ENCODE measurements at places on chromosomes 1 and 21.

- DNase-seq, result no peak
These were observed 929 bp upstream of the FOXJ3 start for GRCh38 chr1:42335809-42336518.

DNA sequence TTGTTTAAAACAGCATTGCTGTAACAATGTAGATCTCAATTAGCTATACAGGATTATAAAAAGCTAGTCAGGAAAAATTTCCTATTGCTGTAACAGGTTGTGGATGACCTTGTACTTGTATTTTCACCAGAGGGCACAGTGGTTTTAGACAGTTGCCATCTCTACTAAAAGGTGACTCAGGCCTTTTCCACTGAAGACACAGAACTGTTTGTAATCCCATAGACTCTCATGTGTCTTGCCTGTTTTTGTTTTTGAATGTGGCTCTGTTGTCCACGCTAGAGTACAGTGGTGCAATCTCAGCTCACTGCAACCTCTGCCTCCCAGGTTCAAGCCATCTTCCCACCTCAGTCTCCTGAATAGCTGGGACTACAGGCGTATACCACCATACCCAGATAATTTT lies 5.9 kb downstream of the MTFR1L start:
- no peak for DNase-seq

DNA sequence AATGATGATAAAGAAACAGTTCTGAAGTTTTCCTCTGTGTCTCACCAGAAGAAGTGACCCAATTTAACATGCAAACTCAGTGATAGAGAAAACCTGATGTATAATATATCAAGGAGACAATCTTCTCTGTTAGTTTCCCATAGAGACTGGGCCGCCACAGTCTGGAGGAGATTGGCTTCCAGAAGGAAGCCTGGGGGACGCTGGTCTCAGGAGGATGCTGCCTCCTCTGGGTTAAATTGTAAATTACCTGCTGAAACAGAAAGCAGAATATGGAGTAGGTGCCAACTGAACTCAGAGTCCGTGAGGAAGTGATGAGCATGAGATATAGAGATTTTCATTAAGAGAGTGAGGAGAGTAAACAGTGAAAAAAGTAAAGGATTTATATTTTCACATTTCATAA lies 15.8 kb downstream of the OR14I1 start:
- DNase-seq, result no peak

DNA sequence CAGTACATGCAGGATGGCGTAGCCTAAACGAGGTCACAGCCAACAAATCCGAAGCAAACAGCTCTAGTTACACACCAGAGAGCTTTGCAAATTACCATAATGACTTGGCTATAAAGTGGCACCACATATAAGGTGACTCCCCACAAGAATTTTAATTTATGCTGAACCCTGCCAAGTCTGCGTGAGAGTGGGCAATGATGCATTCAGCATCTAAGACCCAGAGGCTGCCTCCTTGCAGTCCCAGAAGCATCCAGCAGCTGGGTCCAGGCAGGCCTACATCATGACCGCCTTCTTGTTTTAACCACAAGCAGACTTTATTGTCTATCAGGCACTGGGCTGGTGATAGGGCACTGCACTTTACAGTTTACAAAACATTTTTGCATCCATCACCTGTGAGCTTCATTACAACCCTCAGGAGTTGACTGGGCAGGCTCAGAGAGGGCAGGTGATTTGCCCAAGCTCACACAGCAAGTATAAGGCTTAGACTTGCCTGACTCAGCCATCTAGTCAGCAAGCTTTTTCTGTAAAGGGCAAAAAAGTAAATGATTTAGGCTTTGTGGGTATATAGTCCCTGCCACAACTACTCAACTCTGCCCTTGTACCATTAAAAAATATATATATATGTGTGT lies 134.6 kb downstream of the GLIS1 start:
- no peak for DNase-seq

DNA sequence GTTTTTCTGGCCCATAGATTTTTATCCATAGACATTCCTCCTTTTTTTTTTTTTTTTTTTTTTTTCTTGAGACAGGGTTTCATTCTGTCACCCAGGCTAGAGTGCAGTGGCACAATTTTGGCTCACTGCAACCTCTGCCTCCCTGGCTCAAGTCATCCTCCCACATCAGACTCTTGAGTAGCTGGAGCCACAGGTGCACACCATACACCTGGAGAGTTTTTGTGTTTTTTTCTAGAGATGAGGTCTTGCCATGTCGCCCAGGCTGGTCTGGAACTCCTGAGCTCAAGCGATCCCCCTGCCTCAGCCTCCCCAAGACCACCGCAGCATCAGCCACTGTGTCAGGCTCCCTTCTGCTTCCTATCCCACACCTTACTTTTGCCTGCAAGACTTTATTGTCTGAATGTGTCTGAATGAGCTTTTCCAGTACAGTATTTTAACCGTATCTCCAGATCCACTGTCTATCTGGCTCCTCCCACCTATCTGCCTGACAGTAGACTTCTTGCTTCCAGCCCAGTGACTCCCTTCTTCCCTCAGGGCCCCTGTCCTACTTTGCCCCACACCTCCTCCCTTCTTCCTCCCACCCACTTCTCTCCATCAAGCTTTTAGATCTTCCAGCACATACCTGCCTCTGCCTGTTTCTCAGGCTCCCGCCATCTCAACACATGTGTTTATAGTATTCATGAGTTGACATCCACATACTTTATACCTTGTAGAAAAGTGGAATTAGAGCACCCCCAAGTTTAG lies 6.1 kb downstream of the C1orf21 start:
- no peak for DNase-seq

GRCh38 chr1:156394082-156394481 lies 25.1 kb downstream of the RHBG start:
- no peak for DNase-seq

DNA sequence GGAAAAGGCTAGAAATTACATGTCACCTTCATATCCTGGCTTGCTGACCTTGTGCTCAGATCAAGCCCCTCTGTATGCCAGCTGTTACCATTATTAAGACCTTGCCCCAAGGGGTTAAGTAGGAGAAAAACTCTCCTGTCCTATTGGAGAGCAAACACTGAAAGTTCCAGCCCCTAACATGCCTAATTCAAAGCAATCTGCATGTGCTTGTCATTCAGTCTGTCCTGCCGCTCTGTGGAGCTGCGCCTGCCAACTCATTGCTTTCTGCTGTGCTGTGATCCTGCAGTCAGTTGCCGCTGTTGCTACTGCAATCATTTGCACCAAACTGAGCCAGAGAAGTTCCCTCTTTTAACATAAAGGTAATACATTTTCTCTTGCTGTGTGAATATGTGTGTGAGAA lies 113.4 kb downstream of the DISP1 start:
- DNase-seq, result no peak

- DNase-seq, result no peak
These were observed 1.1 kb downstream of the KCND3 start for GRCh38 chr1:111988377-111988742.

DNA sequence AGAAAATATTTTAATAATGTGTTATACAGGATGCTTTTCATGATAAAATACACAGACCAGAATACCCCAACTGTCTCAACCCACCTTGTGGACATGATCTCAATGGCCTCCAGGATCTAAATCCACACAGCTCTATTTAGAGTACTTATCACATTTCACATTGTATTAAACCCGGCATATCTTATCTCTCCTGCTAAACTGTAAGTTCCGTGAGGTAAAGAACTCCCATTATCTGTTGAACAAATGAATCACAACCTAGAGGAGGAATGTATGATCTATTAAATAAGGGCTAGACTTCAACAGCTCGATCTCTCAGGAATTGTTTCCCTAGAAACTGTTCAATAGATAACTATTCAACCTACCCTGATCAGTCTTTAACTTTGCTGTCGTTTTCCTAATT lies 6.9 kb downstream of the ETV3 start:
- no peak for DNase-seq

DNA sequence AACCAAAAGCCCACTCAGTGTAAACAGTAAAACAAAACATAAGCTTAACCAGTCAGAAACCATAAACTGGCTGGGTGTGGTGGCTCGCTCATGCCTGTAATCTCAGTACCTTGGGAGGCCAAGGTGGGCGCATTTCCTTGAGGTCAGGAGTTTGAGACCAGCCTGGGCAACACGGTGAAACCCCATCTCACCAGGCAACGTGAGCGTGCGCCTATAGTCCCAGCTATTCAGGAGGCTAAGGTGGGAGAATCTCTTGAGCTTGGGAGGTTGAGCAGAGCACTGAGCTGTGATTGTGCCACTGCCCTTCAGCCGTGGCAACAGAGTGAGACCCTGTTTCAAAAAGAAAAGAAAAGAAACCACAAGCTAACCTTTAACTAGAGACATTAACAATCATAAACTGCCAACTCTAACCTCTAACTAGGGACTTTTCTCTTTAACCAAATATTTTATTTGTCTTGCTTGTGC lies 13.1 kb upstream of the PRRC2C start:
- DNase-seq, result no peak

- DNase-seq, result no peak
These were observed 75.0 kb upstream of the PKN2 start for GRCh38 chr1:88609051-88609450.

DNA sequence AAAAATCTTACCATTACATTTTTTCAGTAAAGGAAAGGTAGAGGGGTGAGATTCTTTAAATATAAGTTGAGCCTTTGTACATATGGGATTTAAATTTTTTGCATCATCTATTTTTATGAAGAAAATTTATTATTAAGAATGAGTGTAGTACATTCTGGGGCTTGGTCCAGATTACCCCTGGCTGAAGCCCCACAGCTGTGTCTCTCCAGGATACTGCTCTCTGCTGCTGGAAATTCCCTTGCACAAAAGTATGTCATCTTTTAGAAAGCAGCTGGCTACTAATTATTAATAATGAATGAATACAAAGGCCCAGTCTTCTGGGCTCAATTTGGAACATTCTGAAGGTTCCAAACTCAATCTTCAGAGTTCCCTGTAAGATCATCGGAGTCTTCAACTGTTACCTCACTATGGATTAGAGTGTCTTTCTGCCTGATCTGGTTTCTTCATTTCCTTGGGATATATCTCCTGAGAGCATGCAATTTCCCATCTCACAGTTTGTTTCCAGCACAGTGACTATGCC lies 428.6 kb upstream of the BRINP3 start:
- DNase-seq, result no peak

DNA sequence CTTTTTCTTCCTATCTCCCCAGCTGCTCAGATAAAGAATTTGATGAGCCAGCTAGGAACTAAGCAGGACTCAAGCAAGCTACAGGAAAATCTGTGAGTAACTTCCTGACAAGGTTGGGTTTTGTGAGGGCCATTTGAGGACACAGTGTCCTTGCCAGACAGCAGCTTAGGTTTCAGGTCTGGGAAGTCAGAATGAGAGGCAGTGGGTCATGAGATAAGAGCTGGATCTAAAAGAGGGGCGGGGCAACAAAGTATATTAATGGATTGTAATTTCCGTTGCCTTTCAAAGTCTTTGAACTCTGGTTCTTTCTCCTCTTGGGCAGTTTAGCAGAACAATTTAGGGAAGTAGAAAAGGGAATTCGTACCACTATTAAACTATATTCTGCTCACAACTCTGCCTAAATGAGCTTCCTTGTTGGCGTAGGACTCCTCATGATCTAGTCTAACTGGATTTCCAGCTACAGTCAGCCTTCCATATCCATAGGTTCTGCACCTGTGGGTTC lies 16.6 kb downstream of the STX12 start:
- DNase-seq, result no peak

GRCh38 chr1:21852282-21853130 lies 40.4 kb downstream of the LDLRAD2 start:
- DNase-seq, result no peak

- no peak for DNase-seq
These were observed 107.2 kb downstream of the DNM3 start for GRCh38 chr1:171948511-171948910.

DNA sequence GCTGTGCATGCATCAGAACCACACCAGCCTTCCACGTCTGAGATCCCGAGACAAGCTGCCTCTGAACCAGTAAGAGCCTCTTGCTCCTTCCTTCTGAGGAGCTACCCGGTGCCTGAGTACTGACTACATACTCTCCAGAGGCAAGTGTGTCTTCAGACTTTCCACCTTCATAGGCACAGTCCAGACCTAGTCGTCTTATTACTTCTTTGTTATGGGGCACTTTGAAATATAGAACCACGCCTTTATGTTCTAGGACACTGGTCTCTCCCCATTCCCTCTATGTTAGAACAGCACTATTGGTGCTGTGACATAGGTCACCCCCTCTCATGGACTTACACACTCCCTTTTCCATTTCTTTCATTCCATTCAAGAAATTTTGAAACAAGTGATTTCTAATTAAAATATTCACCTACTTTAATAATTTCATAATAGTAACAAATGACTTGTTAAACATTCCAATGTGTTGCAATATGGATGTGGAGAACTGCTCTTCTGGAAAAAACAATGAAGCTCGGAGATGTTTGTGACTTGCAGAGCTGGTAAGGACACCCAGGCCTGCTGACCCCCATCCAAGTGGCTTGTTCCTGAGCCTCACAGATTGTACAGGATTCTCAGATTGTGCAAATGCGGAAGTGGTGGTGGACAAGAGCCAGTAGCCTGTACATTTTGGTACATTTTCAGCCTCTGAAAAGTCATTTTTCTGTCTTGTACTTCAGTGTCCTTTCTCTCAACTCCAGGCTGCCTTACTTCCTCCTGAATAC lies 76.1 kb upstream of the SIPA1L2 start:
- DNase-seq, result no peak

- DNase-seq, result no peak
These were observed 15.4 kb downstream of the EFNA3 start for GRCh38 chr1:155093911-155094621.

GRCh38 chr1:115138271-115138670 lies 49.0 kb upstream of the TSPAN2 start:
- no peak for DNase-seq

GRCh38 chr21:41578716-41579115 lies 70.8 kb upstream of the TMPRSS2 start:
- DNase-seq, result no peak

- DNase-seq, result no peak
These were observed 91.5 kb upstream of the IPO9 start for GRCh38 chr1:201737352-201738060.

DNA sequence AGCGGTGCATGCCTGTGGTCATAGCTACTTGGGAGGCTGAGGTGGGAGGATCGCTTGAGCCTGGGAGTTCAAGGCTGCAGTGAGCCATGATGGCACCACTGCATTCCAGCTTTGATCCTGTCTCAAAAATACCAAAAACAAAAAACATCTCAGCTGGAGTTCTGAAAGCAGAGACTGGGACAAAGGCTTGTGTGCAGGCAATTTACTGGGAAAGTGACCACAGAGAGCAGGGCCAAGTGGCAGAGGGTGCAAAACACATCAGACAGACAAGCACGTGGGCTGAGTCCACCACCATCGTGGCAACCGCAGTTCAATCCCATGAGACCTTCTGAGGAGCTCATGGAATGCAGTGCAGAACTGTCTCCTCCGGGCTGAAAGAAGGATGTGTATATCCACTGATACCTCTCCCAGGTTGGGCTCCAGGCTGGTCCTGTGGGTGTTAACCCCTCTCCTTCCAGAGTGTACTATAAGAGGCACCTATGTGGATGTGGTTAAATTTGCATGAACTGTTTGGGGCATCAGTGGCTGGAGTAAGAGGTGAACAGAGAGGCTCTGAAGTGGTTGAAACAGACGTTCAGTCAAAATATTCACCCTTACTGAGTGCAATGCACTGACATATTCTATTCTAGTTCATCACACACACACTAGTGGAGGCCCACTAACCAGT lies 10.8 kb downstream of the PIGP start:
- no peak for DNase-seq

GRCh38 chr1:200892546-200892945 lies 2.2 kb upstream of the INAVA start:
- DNase-seq, result no peak
